CD4-positive, alpha-beta T cell treated with Interleukin-12 subunit alpha and Interleukin-12 subunit beta, for 1 hour (primary cell): ENCODE measurements at places on chromosomes 2 and 18.

GRCh38 chr18:41064916-41065315 is 890.1 kb upstream of the PIK3C3 start:
- DNase-seq, result no peak

- DNase-seq, result no peak
Measured at GRCh38 chr2:16203691-16204090, 263.3 kb downstream of the MYCN start.

- no peak for DNase-seq
Measured at GRCh38 chr2:67927501-67927900, 135.3 kb downstream of the C1D start.

DNA sequence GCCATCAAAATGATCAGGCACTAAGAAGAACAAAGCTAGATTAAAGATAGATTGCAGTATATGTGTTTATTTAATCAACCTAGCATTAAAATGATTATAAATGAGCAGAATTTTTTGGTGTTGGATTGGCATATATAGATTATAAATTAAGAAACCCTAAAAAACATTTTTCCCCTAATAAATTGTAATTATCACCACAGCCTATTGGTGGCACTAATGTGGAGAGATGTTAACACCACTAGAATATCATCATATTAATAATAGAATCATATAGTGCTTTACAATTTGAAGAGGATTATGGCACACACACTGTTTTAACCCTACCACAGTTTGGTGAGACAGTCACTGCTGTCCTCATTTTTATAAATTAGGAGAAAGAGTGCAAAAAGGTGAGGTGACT is 112.4 kb upstream of the RND3 start:
- DNase-seq, result no peak

- DNase-seq, result peak; percentile 26
Measured at GRCh38 chr2:65231892-65232477, 4.4 kb downstream of the ACTR2 start.

- no peak for DNase-seq
Measured at GRCh38 chr2:152846697-152847470, 128.5 kb downstream of the ARL6IP6 start.

GRCh38 chr2:98158305-98158704 is 71.3 kb downstream of the VWA3B start:
- DNase-seq, result no peak

- DNase-seq, result no peak
Measured at GRCh38 chr2:17051538-17051937, 385.9 kb upstream of the CYRIA start.

GRCh38 chr2:27264753-27265535 is 2.1 kb upstream of the SLC30A3 start:
- DNase-seq, result peak; percentile 77

- no peak for DNase-seq
Measured at GRCh38 chr2:143903172-143903856, 616.6 kb downstream of the ZEB2 start.

DNA sequence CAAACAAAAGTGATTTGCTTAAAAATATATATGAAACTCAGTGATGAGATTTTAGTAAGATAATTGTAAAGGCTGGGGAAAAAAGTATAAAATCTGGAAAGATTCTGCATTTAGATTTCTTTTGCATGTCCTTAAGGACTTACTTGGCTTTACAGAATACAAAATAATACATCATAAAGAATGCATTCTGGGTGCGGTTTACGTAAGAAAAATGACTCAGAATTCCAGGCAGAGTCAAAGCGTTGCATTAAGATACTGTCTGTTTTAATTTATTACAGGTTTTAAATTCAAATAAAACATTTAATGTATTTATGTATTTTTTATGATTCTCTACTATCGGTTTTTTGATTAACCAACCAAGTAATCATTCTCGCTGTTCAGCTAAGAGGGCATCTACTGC is 178.0 kb downstream of the SH3BP4 start:
- DNase-seq, result no peak

GRCh38 chr2:10755621-10756020 is 34.2 kb downstream of the ATP6V1C2 start:
- no peak for DNase-seq

DNA sequence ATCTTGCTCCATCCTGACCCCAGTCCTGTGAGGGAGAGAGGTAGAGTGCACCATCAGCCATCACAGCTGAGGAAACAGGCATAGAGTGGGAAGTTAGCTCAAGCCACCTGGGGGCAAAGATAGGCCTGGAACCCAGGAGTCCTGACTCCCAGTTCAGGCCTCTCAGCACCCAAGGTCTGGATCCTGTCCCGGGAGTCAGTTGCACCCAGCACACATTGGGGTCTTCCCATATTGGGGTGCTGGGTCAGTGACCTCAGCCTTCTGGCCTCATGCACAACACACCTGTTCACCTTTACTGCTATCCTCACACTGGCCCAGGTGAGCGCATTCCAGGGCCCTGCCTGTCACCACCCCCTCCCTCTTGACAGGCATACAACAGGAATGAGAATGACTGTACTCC is 24.7 kb downstream of the ST8SIA5 start:
- no peak for DNase-seq

- no peak for DNase-seq
Measured at GRCh38 chr2:135050684-135051083, 1.4 kb upstream of the RAB3GAP1 start.

DNA sequence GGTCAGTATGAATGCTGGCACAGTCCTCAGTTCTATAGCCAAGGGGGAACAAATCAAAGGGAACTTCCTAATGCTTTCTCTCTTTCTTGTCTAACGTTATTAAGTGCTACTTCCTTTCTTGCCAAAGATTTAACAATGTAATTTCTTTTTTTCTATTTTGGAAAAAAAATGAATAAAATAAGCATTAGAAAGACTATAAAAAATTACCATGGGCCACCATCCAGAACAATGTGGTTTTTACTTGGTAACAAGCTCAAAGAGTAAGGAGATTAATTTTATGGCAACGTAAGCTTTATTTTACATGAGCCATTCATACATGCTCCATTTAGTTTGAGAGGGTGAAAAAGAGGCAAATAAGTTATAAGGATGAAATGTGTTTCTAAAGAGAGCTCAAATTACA is 40.1 kb downstream of the SERPINE2 start:
- DNase-seq, result no peak

GRCh38 chr2:62871506-62871905 is 166.0 kb downstream of the EHBP1 start:
- no peak for DNase-seq

GRCh38 chr2:42372474-42373200 is 11.6 kb upstream of the COX7A2L start:
- DNase-seq, result no peak

DNA sequence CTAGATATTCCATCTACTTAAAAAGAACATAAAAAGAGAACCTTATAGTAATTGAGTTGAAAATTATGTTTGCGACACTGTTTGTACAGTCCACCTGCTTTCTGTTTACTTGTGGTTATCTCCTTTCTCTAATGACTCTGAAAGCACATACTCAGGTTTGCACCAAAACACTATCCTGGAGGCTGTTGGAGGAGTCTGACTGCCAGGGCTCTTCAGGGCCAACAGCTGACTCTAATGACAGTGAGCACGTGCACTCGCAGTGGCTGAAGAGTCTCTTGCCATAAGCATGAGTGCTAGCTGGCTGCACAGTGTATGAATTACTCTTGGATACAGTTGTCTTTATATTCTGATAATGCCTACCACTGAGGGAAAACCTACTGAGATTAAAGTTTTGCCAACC is 16.7 kb upstream of the GLS start:
- no peak for DNase-seq

DNA sequence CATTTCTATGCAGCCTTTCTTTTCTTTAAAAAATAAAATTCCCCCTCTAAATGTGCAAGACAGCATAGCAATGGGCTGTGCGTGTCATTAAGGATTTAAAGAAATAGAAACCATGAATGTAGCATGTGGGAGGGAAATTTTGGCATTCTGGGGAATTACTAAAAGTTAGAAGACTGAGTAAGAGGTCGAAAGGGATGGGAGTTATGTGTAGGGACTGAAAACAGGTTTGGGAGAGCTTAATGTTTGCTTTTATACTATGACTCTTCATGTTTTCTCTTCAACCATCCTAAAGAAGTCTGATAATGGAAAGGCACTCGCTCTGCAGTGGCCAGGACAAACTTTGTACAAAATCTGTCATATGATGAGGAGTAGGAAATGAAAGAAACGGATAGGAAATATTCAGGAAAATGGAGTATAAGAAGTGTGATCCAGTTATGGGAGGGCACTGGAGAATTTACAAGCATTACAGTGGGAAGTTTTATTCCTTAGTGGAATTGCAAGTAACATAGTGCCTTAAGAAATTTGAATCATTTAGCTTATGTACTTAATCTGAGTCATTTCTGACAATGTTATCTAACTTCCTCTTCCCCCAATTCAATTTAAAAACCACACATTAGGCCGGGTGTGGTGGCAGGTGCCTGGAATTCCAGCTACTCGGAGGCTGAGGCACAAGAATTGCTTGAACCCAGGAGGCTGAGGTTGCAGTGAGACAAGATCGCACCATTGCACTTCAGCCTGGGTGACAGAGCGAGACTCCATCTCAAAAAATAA is 20.6 kb downstream of the TMEM87B start:
- no peak for DNase-seq

- peak; percentile 6 for DNase-seq
Measured at GRCh38 chr2:216119986-216120385, 10.8 kb downstream of the XRCC5 start.

- DNase-seq, result peak; percentile 37
Measured at GRCh38 chr2:72915907-72916742, 1.2 kb upstream of the EMX1 start.

- no peak for DNase-seq
Measured at GRCh38 chr18:6261938-6262337, 152.8 kb downstream of the L3MBTL4 start.

DNA sequence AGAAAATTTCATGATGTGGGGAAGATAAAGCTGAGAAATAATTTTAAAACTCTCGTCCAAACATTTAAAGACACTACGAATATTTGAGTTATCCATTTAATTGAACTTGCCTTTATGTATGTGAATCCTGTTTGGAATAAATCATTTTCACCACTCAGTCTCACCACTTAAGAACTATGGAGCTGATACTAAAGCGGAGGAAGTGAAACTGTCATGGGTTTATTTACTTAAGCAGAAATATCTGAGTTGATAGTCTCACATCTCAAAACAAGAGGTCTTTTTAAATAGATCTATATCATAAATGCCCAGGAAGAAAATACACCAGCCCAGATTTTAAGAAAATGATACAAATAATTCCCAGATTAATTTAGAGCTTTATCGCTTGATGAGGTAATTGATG is 532.4 kb downstream of the ZNF804A start:
- no peak for DNase-seq

DNA sequence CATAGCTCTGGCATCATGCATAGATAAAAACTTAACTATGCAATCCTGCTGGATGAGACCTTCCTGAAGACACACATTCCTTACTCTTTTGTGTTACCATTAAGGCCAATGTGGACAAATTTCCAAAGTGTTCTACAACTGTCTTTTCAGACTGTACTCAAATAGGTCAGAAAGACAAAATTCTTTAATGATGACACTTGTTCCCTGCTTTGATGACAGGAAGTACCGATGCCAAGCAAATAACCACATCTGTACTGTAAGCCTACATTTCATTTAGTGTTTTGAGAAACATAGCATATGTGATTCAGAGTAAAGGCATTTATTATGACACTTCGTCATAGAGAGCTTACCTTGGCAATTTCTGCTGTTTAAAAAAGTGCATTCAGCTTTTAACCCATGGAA is 55.0 kb downstream of the PMAIP1 start:
- DNase-seq, result no peak

DNA sequence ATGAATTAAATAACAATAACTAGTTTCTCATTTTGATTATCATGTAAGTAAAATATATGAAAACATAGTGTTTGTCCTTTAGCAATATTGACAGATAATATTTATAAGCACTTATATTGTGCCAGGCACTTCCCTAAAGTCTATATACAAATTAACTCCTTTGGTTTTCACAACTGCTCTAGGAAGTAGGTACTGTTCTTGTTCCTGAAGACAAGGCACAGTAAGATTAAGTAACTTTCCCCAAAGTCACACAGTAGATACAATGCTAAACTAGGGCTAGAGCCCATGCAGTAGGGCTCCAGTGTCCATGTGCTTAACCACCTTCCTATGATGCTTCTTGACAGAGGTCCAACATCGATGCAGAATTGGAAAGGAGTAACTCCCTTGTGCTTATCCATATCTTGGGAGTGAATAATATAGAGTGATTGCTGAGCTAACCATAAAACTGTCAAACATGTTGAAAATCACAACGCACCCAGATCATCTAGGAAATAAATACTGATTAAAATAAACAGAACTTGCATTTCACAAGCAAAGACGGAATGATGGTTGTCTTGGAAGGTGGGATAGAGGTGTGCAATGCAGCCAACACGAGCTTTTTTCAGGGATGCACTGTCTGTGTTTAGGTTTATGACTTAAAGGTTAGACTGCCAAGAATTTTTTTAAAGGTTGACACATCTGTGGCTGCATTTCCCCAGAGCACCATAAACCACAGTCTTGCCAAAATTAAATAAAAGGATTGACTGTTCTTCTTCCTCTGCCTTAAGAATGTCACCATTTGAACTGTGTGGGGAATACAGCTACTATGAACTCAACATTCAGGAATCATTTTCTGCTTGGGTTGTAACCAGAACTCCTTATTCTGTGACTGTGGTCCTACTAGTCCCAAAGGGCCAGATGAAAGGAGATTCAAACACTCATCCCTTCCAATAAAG is 80.8 kb downstream of the ANKRD44 start:
- no peak for DNase-seq

DNA sequence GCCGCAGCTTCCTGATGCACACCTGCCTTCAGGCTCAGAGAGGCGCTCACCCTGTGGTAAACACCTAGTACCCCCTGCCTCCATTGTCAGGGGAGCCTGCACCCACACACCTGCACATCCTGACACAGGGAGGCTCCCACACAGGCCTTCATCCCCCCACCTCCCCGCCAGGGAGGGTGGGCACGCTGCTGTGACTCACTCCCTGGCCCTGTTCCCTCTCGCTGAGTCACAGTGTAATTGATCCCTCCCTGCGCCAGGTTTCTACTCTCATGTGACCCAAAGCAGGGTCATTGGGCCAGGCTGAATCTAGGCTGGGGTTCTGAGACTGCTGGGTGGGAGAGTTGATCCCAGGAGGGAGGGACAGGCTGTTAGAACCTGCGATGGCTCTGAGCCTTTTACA is 8.5 kb upstream of the CELF4 start:
- DNase-seq, result no peak
